Fibroblast of skin of back (primary cell): ENCODE measurements at places on chromosomes 7 and 10.

DNA sequence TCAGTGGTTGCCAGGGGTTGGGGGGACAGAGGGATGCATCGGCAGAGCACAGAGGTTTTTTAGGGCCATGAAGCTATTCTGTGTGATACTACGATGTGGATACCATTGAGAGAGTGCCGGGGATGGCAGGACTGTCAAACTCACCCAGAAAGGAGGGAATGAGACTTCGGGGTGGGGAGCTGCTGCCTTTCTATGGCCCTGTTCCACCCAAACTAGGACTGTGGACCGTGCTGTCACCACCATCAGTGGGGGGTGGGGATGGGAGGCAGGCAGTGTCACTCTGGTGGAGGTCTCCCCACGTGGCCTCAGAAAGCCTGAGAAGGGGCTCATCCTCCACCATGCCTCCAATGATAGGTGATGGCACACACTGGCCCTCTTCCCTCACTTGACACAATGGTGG lies 146.2 kb downstream of the PTPN20 start:
- no peak for DNase-seq

GRCh38 chr10:84015877-84016595 lies 123.3 kb upstream of the GHITM start:
- no peak for DNase-seq

DNA sequence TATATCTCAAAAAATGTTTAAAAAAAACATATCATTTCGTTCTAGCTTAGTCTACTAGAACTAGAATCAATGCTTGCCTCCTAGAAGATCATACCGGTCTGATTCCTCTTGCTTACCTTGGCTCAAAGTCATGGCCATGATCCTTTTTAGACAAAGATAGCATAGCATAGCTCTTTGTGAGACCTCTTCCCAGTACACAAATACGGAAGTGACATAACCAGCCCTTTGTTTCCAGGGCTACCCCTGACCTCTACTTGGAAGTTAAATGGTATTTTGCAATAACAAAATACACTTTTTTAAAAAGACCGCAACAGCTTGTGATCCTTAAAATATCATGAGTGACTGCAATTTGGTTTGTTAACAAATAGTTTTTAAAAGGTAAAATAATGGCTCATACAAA lies 130.7 kb upstream of the NOBOX start:
- DNase-seq = no peak

GRCh38 chr7:23114896-23115295 lies 9.3 kb downstream of the KLHL7 start:
- peak; percentile 70 for DNase-seq

GRCh38 chr10:79072041-79072441 lies 3.3 kb downstream of the ZMIZ1 start:
- no peak for DNase-seq

- no peak for DNase-seq
Observed at GRCh38 chr10:13795653-13796555, 209.1 kb downstream of the PRPF18 start.

- DNase-seq = no peak
Observed at GRCh38 chr7:100687751-100688300, 6.2 kb downstream of the GIGYF1 start.

DNA sequence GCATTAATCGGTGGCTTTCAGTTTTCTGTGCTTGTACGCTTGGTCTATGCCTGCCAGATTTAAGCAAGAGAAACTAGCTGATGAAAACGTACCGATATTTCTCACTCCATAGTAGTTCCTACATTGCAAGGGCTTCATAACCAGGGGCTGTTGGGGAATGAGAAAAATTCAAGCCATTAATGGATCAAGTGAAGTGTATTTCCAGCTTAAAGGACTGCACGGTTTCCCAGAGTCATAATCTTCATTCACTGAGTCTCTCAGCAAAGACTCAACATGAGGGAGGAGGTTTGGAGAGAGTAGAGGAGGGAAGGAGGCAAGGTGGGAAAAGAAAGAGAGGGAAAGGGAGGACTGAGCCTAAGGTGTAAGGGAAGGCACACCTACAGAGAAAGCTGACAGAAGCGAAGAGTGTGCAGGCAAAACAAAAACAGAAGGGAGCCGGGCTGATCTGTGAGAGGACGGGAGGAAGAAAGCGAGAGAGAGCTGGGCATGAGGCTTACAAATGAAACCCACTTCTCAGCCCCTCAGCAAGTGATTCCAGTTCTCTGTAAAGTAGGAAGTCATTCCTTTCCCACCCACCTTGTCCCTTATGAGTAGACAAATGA lies 625 bp downstream of the GIMAP2 start:
- DNase-seq = no peak

DNA sequence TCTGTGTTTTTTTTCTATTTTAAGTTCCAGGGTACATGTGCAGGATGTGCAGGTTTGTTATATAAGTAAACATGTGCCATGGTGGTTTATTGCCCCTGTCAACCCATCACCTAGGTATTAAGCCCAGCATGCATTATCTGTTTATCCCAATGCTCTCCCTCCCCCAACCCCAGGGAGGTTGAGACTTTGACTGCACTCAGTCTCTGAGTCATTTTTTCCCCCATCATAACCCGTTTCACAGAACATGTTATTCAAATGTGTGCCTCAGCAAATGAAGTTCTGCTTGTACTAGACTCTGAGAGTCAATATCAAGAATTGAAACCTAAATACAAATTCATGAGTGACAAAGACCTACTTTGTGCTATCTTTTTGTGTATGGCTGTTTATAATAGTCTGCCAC lies 70.0 kb upstream of the CYP26C1 start:
- peak; percentile 42 for DNase-seq

GRCh38 chr10:57692255-57692980 lies 575.3 kb downstream of the IPMK start:
- peak; percentile 94 for DNase-seq

GRCh38 chr10:60555700-60556099 lies 166.0 kb upstream of the ANK3 start:
- no peak for DNase-seq

- DNase-seq = no peak
Observed at GRCh38 chr7:2729893-2730716, 42.1 kb downstream of the AMZ1 start.

DNA sequence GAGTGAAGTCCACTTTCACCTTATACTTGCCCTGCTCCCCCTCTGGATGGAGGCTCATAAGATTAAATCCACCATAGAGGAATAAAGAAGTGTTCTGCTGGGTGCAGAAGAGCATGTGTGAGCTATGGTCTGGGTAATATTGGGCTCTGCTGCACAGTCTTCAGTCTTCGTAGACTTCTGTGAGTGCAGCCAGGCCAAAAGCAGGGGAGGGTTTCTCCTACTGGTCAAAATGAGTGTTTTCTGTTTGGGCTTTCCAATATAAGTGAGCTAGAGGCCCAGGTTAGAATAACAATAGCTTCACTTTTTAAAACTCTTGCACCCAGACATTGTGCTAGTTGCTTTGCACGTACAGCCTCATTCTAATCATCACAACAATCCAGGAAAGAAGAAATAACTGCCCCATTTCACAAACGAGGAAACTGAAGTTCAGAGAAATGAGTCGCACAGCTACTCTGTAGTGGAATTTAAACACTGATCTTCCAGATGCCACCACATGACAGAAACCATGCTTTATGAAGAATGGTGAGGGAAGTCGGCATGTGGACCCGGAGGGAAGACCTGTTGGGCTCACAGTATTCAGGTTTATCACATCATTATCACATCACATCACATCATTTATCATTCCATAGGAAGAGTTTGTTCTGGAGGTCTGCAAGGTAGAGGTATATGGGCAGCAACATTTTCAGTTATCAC lies 23.8 kb upstream of the MSMB start:
- DNase-seq = no peak
